ENCODE measurements at places on chromosomes 1 and 21.

- DNase-seq = no peak
Observed at GRCh38 chr21:32389337-32390015, 3.3 kb downstream of the URB1 start.

- DNase-seq = no peak
Observed at GRCh38 chr1:59317343-59317742, 20.4 kb downstream of the FGGY start.

DNA sequence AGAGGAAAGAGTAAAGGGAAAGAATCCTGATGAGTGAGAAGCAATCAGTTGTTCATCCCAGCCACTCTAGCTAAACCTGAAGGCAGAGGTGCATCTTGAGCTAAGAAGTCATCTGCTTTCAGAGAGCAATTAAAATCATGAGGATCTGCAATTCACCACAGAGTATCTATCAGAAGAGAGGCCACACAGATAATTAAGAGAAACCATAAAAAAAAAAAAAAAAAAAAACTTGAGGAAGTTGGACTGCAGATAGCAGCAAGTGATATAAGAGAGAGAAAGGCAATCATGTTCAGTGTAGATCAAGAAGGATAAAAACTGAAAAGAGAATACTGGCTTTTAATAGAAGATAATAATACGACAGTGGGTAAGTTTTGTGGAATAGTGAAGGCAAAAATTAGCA is 17.7 kb downstream of the FOXJ3 start:
- no peak for DNase-seq

- DNase-seq = no peak
Observed at GRCh38 chr21:17613242-17613676, 558 bp upstream of the BTG3 start.

- no peak for DNase-seq
Observed at GRCh38 chr1:96912248-96912647, 190.7 kb downstream of the PTBP2 start.

All from stimulated activated CD8-positive, alpha-beta memory T cell treated with anti-CD3 and anti-CD28 coated beads, Interleukin-2, amount 100 ng/mL, for 1 hour (primary cell).